Ovary (tissue), 10 donors: ENCODE measurements at places on chromosomes 3 and 15.
A peak's percentile ranks its signal among the peaks of the same experiment; 100 is the strongest.

- no peak for DNase-seq
Measured at GRCh38 chr15:48451241-48451640, 120.0 kb downstream of the DUT start.

DNA sequence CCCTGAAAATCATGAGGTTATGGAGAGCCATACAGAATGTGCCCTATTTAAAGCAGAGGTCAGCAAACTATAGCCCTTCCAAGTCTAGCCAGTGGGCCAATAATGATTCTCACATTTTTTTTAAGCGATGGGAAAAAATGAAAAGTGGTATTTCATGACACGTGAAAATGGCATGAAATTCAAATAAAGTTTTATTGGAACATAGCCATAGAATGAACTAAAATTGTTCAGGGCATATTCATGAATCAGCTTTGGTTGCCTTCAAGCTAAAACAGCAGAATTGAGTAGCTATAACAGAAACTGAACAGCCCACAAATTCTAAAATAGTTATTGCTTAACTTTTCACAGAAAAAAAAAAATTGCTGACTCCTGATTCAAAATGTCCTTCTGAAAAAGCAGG, 104.5 kb downstream of the TFG start:
- DNase-seq, result no peak

- no peak for DNase-seq
Measured at GRCh38 chr15:67219288-67219687, 35.2 kb downstream of the AAGAB start.

GRCh38 chr15:95018888-95019545, 787.7 kb downstream of the MCTP2 start:
- DNase-seq, result no peak

- no peak for DNase-seq
Measured at GRCh38 chr3:136957751-136958288, at the start of gene IL20RB. IL20RB (plus strand) TSS chr3:136957983; CDS start chr3:136958114, 131 bp downstream.

DNA sequence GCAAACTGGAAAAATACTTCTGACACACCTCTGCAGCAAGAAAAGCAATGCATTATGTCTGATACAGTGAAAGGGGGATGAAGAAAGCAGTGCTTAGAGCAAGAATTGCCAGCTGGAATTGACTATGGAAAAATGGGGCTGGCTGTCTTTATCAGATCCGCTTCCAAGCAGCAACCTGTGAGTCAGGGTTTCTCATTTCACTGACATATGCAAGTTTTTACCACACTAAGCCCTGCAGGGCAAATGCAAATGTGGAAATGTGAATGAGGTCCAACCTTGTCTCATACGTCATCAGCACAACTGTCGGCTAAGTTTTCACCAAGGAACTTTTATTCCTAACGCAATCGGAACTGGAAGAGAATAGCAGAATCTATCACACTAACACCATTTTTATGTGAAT, 172.5 kb upstream of the GADL1 start:
- DNase-seq, result no peak

DNA sequence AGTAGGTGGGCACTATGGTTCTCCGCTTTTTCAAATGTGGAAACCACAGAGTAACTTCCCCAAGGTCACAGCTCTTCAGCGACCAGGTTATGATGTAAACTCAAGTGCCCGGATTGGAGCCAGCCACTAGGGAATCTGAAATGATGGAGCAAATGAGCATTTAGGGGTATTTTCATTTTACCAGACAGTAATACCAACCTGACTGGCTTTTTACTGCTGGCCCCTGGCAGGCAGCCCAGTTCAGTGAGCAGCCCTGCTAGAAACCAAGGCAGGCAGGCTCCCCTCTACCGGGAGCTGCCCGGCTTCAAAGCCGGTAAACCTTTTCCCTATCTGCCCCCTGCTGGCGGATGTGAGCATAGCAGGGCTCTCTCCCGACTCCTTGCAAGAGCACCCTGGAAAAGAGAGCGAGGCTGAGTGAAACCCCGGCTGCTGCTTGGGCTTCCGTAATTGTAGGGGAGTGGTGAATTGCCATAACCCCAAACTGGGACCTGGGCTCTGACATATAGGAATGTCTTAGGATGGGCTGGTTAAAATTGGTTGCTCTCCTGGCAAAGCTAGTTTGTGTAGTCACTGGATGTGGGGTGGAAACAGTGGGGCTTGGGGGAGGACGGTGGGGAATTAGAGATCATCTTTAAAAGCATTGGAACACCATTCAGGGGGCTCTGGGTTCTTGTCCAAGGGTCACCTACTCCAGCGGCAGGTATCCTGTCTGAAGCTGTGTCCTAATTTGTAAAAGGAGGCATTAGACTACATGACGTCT, 98.0 kb upstream of the TNFAIP8L3 start:
- peak; percentile 92 for DNase-seq

DNA sequence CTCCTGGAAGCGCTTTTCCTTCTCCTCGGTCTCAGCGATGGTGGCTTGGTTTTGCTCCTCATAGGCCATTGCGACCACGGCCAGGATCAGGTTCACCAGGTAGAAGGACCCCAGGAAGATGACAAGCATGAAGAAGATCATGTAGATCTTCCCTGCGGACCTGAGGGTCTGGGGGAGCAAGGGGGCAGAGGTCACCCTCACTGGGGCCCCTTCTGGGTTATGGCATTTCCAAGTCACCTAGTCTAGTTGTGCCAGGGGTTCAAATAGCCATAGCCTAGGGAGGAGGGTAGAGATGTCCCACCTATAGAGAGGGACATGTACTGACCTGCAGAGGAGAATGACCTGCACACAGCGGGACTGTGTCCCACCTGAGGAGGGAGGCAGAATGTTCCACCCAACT, 43.5 kb downstream of the SCN5A start:
- DNase-seq, result no peak

DNA sequence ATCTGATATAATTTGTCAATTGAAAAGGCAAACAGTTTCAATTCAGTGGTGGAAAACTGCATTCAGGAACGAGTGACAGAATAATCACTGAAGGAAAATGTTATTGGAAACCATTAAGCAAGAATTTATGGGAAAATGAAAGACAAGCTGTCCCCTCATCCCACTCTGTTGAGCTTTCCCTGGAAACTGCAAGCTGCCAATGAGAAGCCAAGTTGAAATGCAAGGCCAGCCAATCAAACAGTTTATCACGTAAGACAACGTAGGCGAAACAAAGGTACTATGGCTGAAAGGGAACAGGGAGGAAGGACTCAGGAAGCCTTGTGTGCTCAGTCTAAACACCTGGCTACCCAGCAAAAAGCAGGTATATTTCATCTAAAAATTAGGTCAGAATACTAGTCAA, 187.9 kb upstream of the ATP10A start:
- DNase-seq, result no peak

DNA sequence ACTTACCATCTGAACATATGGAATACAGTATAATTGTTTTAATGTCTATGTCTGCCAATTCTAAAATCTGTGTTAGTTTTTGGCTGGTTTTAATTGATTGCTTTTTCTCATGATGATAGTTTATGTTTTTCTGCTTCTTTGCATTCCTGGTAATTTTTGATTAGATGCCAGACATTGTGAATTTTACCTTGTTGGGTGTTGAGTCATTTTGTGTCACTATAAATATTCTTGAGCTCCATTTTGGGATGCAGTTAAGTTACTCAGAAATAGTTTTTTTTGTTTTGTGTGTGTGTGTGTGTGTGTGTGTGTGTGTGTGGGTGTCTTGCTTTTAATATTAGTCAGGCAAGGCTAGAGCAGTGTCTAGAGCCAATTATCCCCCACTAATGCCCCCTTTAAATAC, 818.8 kb upstream of the NR2F2 start:
- no peak for DNase-seq

DNA sequence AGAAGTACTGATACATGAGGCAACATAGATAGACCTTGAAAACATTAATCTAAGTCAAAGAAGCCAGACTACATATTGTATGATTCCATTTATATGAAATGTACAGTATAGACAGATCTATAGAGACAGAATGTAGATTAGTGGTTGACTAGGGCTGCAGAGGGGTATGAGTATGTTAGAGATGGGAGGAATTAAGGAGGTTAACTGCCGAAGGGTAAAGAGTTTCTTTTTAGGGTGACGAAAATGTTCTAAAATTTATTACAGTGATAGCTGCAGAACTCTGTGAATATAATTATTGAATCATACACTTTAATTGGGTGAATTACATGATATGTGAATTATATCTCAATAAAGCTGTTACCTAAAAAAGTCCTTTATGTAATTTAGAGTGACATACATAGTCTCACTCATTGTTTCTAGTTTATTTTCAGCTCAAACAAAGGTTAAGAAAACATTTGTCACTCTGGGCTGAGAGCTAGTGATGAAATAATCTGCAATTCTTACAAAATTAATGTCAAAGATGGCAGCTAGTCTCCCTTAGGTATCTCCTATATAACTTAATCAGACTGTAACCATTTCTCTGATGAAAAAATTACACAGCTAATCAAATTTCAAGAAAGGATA, 61.4 kb downstream of the DENND4A start:
- no peak for DNase-seq

- no peak for DNase-seq
Measured at GRCh38 chr3:32077260-32078084, 28.9 kb upstream of the GPD1L start.

DNA sequence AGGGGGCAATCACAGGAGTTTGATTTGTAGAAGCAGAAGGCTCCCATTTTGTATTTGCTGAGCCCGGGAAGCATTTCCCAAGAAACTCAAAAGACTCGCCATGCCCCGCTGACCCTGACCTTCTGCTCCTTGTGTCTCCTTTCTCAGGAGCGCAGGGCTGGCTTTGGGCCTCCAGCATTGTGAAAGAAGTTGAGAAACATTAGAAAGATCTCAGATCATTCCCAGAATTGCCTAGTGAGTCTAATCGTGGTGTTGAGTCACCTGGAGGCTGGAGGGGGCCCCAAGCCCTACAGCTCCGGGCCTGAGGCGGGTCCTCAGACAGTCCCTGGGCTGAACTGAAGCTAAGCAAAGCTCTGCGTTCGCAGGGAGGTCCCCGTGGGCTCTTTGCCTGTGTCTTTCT, 10.9 kb upstream of the PIGZ start:
- no peak for DNase-seq

- no peak for DNase-seq
Measured at GRCh38 chr3:167657684-167658225, 4.0 kb upstream of the WDR49 start.

GRCh38 chr3:144241404-144241803, 269.8 kb downstream of the DIPK2A start:
- DNase-seq, result no peak

DNA sequence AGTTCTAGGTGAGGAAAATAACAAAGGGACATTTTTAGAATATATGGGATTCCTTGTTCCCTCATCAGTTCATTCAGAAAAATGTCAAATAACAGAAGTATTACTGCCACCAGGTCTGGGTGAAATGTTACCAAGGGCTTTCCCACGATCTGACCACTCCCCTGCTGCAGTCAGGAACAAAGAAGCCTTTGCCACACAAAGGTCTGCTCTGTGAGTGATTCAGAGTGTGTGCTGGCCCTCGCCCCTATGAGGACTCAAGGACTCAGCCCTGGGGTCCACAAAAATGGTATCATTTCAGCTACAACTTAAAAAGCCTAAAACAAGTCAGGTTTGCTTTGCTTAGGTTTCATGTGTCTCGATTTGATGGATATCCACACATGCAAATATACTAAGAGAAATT, 5.0 kb downstream of the MKRN3 start:
- no peak for DNase-seq

- DNase-seq, result peak; percentile 76
Measured at GRCh38 chr15:75347222-75348033, 589 bp downstream of the NEIL1 start.

- no peak for DNase-seq
Measured at GRCh38 chr3:9401986-9402385, 4.6 kb downstream of the SETD5 start.

DNA sequence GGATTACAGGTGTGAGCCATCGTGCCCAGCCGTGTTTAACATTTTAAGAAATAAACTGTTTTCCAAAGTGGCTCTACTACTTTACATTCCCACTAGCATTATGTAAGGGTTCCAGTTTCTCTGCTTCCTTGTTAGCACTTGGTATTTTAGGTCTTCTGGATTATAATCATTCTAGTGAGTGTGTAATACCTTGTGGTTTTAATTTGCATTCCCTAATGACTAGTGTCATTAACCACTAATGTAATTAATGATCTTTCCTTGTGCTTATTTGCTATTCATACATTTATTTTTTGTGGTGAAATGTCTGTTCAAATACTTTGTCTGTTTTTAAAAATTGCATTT, 30.7 kb downstream of the ARIH2 start:
- no peak for DNase-seq

DNA sequence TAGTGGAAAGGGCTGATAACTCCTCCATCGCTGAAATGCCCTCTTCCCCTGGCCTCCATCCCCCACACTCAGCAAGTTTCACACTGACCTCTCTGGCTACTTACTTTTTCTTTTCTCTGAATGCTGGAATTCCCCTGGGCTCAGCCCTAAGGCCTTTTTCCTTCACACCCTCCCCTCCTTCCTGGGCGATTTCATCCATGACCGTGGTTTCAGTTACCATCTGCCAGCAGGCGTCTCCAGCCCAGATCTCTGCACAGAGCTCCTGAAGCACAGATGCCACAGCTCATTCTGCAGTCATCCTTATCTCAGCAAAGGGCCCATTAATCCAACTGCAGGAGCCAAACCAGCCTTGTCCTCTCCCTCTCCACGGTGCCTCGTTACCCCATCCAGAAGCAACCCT, 114.0 kb downstream of the RFTN1 start:
- DNase-seq, result peak; percentile 63

DNA sequence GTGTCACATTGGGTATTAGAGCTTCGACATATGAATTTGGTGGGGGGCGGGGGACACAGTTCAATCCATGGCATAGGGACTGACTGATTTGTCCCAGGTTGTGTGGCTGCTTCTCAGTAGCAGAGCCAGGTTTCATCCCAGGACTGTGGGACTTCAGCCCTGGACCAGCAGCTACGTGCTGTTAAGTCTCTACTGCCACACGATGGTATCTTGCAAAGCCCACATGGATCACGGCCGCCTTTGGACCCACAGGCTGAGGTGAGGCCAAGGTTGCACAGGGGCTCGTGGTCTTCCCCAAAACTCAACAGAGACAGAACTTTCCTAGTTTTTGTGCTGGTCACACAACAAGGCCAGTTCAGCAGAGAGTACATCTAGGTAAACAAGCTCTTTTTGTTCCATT, 97.4 kb downstream of the LRRK1 start:
- DNase-seq, result no peak

GRCh38 chr3:129485721-129486663, 42.4 kb upstream of the RHO start:
- DNase-seq, result peak; percentile 80

- no peak for DNase-seq
Measured at GRCh38 chr3:48680811-48681540, 4.7 kb downstream of the NCKIPSD start.

DNA sequence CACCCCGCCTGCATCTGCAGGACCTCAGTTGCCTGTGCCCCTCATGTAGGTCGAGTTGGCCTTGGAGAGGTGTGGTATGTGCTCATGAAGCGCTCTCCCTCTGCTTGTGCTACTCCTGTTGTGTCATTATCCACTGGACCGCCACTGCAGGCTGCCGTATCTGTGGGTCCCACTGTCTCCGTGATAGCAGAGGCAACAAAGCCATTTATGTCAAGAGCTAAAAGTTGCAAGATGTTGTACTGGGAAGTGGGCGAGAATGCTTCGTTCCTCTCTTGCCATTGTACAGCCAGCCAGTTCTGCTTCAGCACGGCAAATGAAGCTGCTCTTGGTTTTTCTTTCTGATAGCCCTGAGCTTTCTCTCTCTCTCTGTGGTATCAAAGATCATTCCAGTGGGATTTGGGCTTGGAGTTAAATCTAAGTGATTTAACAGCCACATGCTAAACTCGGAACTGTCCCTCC, 89.0 kb downstream of the TMEM212 start:
- DNase-seq, result no peak

- peak; percentile 52 for DNase-seq
Measured at GRCh38 chr3:142993958-142994442, 7.4 kb upstream of the U2SURP start.
